NCI-H1105 treated with DMSO at 0.1 percent for 48 hours (cell line): ENCODE measurements at places on chromosomes 12 and 14.

DNA sequence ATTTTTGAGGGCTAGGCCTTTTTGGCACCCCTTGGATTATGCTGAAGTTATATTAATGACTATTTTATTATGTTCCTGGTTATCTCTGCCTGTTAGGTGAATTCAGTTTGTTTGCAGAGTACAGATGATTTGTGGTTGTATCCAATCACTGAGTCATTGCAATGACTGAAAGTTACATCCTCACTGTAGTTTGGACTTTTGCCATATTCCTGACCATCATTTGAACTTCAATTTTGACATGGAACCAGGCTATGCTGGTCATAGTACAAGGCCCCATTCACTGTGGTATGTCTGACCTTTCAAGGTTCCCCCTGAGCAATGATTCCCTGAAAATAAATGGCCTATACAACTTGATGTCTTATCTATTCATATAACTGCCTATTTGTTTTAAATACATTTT, 621.0 kb downstream of the CCER1 start:
- DNase-seq = no peak

DNA sequence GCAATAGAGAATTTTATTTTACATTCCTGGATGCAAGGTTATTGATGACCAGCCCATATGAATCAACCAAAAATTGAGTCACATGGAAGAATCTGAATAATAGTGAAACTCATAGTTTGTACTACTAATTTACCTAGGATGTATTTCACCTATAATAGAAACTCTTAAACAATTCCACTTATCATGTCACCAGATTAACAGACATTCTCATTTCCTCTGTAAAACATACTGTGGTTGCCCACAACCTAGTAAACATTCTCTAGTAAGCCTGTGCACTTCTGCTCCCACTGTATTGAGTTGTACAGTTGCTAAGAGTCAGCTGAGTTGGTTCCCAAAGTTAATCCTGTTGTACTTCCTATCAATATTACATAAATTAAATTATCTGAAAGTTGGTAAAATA, 196.6 kb upstream of the TMTC1 start:
- DNase-seq = no peak

DNA sequence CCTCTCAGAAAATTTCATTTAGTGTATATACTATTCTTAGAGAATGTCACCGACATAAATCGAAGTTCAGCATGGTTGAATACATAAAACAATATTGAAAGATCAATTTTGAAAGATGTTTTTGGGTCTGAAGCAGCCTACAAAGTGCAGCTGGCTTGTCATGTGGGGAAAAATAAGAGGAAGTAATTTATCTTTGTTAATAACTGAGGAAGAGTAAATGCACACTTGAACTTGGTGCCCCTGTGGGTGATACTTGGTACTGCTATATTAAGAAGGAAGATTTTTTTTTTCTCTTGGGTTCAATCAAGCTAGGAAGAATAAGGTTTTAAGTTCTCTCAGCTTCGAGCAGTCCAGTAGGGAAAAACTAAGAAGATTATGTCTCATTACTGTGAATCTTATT, 661.3 kb downstream of the RPL10L start:
- DNase-seq = no peak

- no peak for DNase-seq
Observed at GRCh38 chr14:51600658-51601057, 51.1 kb upstream of the FRMD6 start.

DNA sequence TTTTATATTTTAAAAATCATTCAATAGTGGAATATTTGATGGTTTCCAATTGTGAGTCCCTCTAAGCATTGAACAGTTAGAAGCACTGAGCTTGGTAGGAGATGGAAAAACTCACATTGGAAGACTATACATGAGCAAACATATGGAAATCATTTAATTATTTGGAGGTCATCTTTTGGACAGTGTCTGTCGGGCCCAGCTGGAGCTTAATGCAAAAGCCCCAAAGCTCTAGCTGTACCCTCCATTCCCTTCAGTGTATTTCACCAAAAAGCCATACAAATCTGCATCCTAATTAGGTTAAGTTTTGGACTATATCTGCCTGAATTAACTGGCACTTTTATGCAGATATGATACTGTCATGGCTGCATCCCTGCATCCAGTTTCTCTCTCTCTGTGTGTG, 365.7 kb downstream of the FLRT2 start:
- DNase-seq = no peak

- DNase-seq = no peak
Observed at GRCh38 chr12:108779998-108780688, 48.8 kb upstream of the CORO1C start.

DNA sequence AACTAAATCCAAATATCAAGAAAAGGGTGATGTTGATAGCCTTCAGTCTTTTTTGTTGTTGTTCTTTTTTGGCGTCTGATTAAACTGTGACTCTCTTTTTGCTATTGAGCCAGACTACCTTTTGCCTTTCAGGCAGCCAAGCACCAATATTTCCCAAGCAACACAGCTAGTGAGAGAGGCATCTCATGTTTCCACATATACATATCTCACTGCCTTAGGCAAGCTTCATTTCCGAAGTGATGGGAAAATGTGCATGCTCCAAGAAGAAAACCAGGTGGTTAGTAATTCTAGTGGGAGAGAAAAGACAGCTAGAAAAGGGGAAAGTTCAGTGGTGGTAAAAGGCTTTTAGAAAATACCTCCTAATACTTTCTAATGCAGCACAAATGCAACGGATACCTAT, 277.7 kb downstream of the TMTC2 start:
- DNase-seq = peak; percentile 15

GRCh38 chr12:53252349-53252916, 15.7 kb upstream of the ESPL1 start:
- no peak for DNase-seq

GRCh38 chr12:54206791-54207190, 18.0 kb upstream of the SMUG1 start:
- no peak for DNase-seq

DNA sequence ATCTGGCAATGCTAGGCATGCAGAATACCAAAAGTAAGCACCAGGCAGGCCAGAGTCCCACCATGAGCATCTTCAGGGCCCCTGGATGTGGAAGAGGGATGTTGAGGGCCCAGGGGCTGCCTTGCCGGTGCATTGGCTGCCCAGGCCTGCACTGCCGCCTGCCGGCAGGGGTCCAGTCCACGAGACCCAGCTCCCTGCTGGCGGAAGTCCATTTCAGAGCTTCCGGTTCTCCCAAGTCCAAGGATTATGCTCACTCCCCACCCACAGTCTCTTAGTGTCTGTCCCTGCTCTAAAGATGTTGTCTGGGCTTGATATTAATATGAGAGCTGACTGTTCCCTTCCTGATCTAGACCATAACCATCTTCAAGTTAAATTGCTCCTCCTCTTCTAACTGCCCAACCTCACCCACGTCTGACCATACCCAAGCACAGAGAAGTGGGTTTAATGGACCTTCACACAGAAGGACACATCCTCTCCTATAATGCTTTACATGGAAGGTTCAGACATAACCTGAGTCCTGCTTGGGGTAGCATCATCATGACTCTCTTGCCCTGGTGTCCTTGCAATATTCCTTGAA, 117.4 kb downstream of the DAD1 start:
- DNase-seq = peak; percentile 19

DNA sequence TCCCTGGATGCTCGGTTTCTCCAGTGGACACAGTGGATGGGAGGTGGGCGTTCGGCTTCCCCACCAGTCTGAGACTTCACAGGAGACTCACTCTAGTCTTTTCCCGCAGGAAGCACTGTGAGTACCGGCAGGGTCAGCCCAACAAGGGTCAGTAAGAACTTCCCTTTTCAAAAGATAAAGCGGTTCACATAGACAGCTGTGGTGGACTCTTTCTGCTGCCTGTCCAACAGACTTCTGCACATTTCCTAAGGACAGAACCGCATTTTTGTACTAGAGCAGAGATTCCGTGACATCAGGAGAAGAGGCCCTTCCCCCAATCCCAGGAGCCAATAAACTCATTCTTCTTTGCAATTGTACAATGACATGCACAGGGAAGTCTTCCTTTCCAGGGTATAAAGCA, 10.4 kb downstream of the LTBR start:
- DNase-seq = no peak

DNA sequence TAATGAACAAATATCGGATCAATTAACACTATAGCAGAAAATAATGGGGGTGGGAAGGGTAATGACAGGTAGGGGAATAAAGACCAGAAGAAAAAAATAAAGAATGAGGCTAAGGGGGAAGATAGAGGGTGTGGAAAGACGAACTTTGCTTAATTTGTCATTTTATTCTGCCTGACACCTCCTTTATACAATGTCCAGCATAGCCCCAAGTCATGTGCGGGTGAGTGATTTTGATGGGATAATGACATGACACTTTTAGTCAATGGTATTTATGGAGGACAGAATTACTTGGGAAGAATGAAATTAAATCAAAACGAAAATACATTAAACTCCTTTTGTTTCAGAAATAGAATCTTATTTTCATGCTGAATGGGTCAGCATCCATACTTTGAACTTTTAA, 20.5 kb upstream of the IFNG-AS1 start:
- no peak for DNase-seq

DNA sequence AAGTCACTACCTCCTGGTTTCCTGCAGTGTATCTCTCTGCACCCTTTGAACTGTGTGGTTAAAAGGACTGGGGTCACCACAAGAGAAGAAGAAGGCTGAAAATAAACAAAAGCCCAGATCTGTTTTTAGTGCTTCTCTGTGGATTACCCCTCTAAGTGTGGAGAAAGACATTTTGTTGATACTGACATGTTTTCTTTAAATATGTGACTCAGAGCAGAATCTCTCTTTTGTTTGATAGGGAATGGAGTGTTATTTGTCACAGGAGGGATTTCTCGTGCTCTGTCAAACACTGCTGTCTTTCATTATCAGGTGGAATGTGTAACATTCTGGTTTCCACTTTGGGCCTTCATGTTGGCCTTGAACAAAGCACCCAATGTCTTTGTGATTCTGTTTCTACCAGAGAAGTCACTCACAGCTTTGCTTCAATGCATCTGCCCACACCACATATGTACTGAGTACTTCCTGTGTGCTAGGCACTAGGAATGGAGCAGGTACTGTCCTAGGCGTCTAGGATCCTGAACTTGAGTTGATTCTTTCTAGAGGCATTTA, 82.1 kb downstream of the PLXNC1 start:
- DNase-seq = no peak

GRCh38 chr12:121461048-121461447, 61.1 kb downstream of the RNF34 start:
- DNase-seq = no peak

DNA sequence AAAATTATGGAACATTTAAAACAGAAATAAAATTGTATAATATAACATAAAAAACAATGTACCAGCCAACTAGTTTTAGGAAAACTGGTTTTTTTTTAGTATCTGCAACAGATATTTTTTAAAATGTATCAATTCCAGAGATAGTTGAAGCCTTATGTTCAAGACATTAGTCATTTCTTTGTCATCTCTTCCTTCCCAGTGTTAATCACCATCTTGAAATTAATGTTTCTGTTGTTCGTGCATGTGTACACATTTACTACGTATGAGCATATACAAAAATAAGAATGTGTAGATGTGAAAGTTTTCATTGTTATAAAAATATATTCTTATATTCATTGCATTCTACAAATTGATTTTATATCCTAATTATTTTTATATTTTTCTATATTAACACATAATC, 1062.1 kb downstream of the SLC6A15 start:
- DNase-seq = no peak

DNA sequence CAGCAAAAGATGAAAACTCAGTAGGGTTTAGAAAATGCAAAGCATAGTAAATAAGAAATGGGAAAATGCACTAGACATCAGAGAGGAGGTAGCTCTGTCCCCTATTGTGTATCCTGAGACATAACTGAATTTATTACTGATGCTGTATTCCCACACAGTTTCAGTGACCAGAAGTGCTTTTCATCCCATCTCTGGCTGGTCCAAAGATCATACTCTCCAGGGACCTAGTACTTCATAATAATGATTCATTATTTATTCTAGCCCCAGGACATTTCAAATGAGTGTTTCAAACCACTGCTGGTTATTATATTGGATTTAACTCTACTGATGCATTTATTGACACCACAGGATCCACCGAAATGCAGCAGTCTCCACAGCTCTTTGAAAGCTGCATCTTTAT, 163.3 kb downstream of the PAWR start:
- DNase-seq = no peak

GRCh38 chr12:111093428-111094142, 173.2 kb upstream of the MYL2 start:
- DNase-seq = no peak

GRCh38 chr12:68420225-68421010, 88.3 kb upstream of the MDM1 start:
- DNase-seq = no peak

GRCh38 chr12:76186131-76186906, 101.8 kb upstream of the NAP1L1 start:
- no peak for DNase-seq

DNA sequence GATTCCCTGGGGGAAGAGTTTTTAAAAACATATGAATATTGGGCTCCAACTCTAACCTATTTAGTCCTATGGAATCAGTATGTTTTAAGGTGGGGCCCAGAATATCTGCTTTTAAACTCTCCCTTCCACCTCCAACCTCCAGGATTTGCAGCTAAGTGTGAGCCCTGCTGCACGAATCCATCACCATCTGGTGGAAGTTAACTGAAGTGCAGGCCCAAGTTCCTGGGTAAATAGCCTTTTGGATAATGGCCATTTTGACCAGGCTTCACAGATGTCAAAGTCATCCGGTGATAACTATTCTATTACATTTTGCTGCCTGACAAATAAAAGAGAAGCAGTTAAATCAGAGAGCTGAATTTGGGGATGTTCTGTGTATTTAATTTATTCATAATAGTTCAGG, 58.1 kb upstream of the RMST start:
- peak; percentile 69 for DNase-seq

- DNase-seq = no peak
Observed at GRCh38 chr12:34391771-34392581, 369.7 kb downstream of the ALG10 start.

GRCh38 chr14:22666203-22666893, 22.2 kb upstream of the OR6J1 start:
- DNase-seq = no peak

GRCh38 chr12:16606201-16606849, 363 bp upstream of the LMO3 start:
- DNase-seq = peak; percentile 55

- peak; percentile 88 for DNase-seq
Observed at GRCh38 chr12:1644534-1645438, 15.8 kb downstream of the WNT5B start.

GRCh38 chr12:88895634-88896033, 315.4 kb upstream of the KITLG start:
- no peak for DNase-seq

- DNase-seq = no peak
Observed at GRCh38 chr14:99029145-99029915, 242.7 kb downstream of the BCL11B start.

- no peak for DNase-seq
Observed at GRCh38 chr12:58465418-58465817, 454.9 kb downstream of the LRIG3 start.

DNA sequence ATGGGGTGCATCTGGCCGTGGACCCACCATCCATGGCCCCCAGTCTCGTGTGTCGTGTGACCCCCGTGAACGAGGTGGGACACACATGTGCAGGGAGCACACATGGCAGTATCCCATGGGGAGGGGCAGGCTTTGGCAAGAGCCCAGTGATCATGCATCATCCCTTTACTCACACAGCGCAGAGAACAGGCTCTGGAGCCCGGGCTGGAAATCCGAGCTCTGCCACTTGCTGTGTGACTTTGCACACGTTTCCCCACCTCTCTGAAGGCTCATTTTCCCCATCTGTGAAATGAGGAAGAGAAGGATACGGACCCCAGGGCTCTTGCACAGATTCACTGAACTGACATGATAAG, 119.9 kb downstream of the PHETA1 start:
- DNase-seq = no peak
